ENCODE measurements at places on chromosomes 12 and 14.

DNA sequence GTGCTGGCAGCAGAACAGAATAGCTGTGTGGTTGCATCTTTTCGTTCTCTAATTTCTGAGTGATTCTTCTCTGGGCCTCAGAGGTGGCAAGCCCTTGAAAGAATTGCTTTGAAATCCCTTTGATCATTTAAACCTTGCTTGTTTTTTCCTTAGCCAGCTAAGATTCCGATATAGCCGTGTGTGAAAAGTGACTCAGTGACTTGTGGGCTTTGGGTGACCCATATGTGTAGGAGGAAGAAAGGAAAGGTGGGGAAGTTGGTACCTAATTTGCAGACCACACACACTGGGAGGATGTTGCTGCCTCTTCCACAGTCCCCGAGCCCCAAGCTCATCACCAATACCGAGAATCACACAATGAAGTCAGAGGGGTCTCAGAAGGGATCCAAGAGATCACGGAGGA, 18.8 kb downstream of the SLC24A4 start:
- no peak for DNase-seq

- no peak for DNase-seq
Observed at GRCh38 chr12:46920499-46920898, 94.7 kb upstream of the SLC38A4 start.

DNA sequence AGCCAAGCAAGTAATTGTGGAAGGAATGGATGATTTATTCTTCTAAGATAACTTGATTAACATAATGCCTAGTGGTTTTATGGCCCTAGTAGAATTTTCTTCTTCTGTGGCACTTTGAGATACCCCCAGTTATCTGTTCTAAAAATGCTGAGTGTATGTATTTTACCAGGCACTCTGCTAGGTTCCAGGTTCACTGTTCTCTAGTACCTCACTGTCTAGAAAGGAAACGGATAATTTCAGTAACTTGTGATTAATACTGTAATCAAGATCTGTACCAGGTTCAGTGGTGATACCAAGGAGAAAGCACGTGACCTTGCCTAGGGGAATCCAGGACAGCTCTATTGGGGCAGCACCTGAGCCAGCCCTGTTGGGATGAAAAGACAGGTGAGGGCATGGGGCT, 8.0 kb downstream of the ANO6 start:
- no peak for DNase-seq

- DNase-seq, result no peak
Observed at GRCh38 chr12:44930972-44931600, 55.0 kb upstream of the NELL2 start.

GRCh38 chr14:33357225-33358010, 418.7 kb downstream of the NPAS3 start:
- DNase-seq, result no peak

DNA sequence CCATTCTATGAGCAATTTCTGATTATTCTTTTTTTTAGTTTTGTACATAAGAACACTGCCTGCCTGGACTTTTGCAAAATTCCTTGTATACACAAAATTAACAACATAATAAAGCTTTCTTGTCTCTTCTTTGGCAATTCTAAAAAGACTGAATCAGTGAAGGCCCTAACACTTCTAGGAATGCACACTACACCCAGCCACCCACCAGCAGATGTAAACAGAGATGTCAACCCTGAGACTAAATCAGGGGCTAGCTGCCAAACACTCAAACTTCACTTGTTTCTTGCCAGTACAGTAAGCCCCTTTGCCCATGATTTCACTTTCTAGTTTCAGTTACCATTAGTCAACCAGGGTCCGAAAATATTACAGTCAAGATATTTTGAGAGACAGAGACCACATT, 15.5 kb downstream of the DCAF5 start:
- DNase-seq, result no peak

DNA sequence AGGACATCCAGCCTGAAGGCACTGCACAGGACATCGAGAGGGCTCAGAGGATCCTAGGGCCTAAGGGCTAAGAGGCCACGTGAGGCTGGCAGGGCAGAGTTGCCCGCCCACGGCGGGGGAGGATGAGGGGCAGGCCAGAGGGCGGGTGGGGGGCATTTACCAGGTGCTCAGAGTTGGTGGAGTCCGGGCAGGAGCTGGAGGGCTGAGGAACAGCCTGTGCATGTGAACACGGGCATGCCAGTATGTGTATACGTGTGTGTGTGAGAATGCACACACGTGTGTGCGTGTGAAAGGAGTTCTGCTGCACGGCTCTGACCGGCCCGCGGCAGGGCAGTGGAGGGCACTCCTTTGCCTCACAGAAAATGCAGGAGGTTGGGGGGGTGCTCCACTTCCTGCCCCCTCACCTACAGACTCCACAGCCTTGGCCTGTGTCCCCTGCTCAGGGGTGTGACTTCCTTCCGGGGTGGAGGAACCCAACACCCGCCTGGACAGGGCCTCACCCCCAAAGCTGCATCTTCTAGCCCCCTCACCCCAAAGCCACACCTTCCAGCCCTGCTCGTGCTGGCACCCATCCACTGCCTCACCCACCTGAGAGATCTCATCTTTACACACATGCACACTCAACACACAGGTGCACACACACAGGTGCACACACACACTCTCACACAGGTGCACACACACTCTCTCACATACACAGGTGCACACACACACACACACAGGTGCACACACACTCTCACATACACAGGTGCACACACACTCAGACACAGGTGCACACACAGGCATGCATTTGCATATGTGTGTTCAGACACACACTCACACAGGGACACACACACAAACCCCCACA, 11.8 kb upstream of the GPR132 start:
- peak; percentile 84 for DNase-seq

DNA sequence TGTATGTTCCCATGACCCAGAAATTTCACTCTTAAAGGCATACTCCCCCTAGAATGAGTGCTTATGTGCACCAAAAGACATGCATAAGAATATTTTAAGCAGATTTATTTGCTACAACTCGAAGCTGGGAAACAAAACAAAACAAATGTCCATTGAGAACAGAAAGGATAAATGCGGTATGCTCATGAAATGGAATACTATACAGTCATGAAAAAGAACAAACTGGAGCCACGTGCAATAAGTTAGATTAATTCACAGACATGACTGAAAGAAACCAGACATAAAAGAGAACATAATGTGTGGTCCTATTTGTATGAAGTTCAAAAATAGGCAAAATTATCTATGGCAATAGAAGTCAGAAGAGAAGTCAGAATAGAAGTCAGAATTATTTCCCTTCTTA, 69.9 kb downstream of the TBX3 start:
- no peak for DNase-seq

- peak; percentile 56 for DNase-seq
Observed at GRCh38 chr14:95044463-95045105, 112.7 kb downstream of the DICER1 start.

GRCh38 chr14:54377501-54377900, 19.3 kb upstream of the CDKN3 start:
- DNase-seq, result no peak

GRCh38 chr12:68336889-68337303, 4.7 kb upstream of the MDM1 start:
- DNase-seq, result no peak

- no peak for DNase-seq
Observed at GRCh38 chr12:58502841-58503240, 417.5 kb downstream of the LRIG3 start.

DNA sequence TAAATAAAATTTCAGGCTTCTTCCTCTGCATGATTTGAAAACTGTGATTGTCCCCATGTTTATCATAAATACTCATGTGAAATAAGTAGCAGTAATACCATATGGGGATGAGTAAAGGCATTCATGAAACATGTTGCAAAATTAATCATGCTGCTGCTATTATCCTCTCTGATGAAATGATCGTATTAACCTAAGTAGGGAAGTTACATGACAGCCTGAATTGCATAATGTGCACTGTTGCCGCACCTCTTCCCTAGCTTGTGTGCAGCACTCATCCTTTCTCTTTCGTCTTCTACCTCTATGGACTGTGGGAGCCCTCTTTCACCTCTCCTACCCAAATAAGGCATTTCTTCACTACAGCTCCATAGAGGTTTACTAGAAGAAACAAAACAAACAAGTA, 367.6 kb downstream of the SOX5 start:
- no peak for DNase-seq

DNA sequence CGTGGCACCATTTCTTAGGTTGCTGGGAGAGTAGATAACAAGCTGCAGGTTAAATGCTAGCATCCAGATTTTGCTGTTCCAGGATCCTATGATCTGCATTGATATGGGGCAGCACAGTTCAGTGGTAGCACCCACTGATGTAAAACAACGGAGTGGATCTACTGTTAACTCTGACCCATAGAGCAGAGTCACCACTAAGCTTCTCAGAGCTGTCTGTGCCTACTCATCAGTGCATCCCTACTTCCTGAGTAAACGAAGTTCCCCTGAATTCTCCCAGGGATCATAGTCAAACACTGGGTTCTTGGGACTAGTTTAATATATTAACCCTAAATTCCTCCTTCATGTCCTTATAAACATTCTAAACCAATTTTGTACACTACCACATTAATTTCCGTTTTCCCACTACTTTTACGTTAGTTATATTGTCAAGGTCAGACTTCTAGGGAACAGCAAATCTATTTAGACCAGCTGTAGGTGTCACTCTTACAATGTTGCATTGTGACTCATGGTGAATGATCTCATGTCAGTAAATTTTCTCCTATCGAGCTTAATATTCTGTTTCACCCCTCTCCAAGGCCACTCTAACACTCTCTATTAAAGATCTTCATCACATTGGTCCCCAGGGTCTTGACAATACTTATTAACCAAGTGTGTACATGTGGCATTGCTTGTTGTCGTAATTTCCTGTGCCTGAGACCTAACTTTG, 10.3 kb downstream of the RERGL start:
- no peak for DNase-seq

DNA sequence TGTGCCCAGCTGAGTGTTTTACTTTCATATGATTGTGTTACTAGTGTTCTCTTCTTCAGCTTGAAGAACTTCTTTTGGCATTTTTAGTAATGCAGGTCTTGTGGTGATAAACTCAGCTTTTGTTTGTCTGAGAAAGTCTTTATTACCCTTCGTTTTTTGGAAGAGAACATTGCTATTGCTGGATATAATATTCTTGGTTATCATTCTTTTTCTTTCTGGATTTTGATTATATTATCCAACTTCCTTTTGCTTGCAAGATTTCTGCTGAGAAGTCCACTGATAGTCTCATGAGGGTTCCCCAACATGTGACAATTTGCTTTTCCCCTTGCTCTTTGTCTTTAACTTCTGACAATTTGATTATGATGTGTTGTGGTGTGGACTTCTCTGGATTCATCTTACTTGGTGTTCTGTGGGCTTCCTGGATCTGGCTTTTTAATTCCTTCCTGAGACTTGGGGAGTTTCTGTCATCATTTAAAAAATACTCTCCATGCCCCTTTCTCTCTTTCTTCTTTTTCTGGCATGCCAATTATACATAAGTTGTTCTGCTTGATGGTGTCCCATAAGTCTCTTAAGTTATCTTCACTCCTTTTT, 416.8 kb downstream of the CCDC91 start:
- DNase-seq, result no peak

GRCh38 chr12:128338386-128339125, 71.6 kb downstream of the TMEM132C start:
- no peak for DNase-seq

DNA sequence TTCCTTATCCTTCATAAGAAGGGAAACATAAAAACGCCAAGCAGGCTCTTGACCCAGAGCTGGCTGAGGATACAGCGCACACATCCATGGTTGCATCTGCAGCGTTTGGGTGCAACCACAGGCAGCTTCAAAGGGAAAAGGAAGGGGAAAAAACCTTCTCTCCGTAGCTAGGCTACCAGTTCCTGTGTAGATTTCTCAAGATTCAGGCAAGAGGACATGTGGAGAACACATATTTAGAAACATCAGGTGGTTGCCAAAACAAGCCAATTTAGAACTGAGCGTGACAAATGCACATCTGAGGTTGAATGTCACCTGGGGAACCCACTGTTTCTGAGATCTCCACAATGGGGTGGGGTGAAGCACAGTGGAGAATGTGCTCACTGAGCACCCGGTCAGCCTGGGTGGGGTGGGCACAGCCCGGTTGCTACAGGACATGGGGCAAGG, 78.3 kb upstream of the BDKRB2 start:
- DNase-seq, result no peak

GRCh38 chr14:32331206-32331605, 2.1 kb downstream of the AKAP6 start:
- no peak for DNase-seq

- no peak for DNase-seq
Observed at GRCh38 chr12:87801860-87802720, 227.1 kb downstream of the C12orf50 start.

- DNase-seq, result no peak
Observed at GRCh38 chr14:95875831-95876760, 536 bp upstream of the TUNAR start.

GRCh38 chr12:28987538-28988324, 161.3 kb upstream of the FAR2 start:
- DNase-seq, result no peak

DNA sequence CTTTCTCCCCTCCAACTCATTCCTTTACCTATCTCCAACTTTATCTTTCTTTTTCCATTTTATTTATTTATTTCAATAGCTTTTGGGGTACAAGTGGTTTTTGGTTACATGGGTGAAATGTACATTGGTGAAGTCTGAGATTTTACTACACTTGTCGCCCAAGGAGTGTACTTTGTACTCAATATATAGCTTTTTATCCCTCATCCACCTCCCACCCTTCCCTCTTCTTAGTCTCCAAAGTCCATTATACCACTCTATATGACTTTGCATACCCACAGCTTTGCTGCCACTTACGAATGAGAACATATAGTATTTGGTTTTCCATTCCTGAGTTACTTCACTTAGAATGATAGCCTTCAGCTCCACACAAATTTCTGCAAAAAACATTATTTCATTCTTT, 152.6 kb upstream of the NUDT4 start:
- DNase-seq, result no peak

- no peak for DNase-seq
Observed at GRCh38 chr12:130186651-130187268, 24.5 kb downstream of the FZD10 start.

GRCh38 chr12:94020335-94020734, 128.0 kb upstream of the PLXNC1 start:
- DNase-seq, result no peak

DNA sequence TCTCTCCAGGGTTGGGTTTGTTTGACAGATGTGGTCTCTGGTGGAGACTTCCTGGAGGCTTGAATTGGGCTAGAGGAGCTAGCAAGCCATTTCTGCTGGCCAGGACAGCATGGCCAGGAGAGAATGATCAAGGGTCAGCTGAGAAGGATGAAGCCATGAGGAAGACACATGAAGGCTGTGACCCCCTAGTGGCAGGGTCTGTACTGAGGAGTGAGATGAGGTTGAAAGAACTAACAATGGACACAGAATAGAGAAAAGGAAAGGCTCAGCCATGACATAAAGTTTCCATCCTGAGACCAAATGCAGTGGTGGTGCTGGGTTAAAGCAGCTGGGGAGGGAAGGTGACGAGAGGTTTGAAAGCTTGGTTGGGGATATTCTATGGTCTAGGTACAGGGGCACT, 89.9 kb downstream of the NT5DC3 start:
- DNase-seq, result no peak

GRCh38 chr14:35927727-35928126, 101.6 kb downstream of the BRMS1L start:
- no peak for DNase-seq

All from spleen (tissue), 13 donors.